Naive B cell (primary cell): ENCODE measurements at places on chromosomes 4 and X. TPM values are rescaled to one million over a fixed set of nuclear protein-coding genes. Genes with fewer than 3 reads are reported as not detected.

- no peak for DNase-seq
These were observed 129.4 kb upstream of the TENM3 start for GRCh38 chr4:182113779-182114178.

DNA sequence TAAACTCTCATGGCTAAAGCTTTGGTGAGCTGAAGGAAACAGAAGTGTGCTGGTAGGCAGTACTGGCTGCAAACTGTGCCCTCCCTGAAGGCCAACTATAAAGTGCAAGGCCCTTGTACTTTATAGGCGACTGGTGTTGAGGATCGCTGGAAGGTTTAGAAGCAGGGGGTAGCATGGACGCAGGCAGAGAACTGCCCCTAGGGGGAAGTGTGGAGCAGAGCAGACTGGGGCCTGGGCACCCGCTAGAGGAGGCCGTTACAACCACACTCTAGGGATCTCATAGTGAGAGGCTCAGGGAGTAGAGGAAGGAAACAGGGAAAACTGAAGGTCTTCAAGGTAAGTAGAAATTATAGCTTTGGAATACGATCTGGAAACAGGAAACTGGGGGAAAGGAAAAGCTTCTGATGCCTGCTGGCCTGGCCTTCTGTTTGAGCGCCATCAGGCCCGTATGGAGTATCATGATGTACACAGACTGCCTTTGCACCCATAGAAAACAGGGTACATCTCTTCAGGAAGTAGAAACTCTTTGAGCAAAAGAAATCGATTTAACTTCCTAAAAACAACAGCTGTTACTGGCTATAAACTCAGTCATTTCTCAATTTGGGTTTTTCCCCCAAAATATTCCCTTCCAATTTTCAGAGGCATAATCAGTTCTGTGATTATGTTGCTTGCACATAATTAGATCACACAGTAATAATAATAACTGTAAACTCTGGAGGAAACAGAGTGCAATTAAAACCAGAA, 23.9 kb upstream of the TMSB4X start:
- peak; percentile 58 for DNase-seq

DNA sequence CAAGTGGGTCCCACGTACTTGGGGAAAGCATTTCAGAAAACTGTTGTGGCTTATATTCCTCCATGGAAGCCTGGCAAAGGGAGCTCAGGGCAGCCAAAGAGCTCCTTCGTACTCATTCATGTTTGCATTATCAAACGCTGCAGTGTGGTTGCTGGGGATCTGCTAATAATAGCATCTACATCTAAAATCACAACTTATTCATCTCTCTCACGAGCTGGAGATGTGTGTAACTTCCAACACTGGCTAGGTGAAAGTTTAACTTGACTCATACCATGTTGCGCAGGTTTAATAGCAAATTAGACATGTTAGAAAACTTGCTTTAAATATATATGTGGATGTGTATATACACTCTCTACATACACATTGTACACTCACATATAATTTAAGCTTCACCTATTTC, 415.1 kb downstream of the AFF2 start:
- DNase-seq: no peak

DNA sequence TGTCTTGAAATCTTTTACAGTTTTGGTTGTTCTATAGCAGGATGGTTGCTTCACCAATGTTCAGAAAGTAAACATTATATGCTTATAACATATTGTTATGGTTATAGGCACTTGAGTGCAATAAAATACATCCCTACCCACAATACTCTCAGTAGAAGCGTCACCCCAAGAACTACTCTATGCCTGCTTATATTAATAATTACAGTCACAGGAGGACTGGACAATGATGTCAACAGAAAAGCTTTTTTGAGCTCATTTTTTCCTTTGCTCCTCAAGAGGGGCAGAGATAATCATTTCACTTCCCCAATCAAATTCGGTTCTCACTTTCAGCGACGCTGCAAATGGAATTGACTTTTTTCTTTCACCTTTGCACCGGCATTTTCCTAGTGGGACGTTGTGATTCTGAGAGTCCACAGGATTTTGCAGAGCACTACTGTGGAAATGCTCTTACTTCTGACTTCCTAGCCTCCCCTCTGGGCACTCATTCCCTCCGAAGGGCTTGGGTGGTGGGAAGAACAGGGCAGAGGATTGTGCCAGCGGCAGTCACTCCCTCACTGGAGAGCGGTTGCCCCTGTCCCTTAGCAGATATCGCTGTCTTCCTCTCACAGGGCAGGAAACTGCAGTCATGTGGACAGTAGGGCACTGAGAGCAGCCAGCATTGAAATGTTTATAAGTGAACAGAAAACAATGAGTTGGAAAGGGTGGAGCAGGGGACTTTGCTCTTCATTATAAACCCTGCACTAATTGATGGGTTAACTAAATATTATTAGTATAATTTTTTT, 24.9 kb upstream of the SGMS2 start:
- no peak for DNase-seq

GRCh38 chrX:10755439-10756334, 135.3 kb upstream of the MID1 start:
- no peak for DNase-seq

DNA sequence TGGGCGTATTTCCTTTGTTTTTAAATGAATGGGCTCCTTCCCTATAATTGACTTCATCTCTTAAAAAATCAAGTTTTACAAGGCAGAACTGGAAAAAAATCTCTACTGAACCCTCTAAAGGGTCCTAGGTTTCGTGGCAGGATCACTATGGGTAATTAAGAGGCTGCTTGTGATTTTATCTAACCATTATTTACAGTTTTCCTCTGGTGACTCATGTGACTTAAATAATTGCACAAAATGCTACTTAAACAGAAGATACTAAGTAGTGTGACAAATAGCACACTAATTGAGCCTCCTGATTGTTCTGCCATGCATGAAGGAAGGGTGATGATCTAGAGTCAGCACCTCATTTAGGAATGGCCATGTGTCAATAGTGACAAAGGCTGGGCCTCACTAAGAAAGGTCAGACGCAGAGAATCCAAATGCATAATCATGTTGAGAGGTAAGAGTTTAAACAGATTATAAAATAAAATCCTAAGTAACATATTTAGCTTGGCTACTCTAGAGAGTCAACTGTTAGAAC, 35.5 kb downstream of the OFD1 start:
- DNase-seq: no peak

- DNase-seq: no peak
These were observed 16.5 kb downstream of the FGFRL1 start for GRCh38 chr4:1027915-1028238.

DNA sequence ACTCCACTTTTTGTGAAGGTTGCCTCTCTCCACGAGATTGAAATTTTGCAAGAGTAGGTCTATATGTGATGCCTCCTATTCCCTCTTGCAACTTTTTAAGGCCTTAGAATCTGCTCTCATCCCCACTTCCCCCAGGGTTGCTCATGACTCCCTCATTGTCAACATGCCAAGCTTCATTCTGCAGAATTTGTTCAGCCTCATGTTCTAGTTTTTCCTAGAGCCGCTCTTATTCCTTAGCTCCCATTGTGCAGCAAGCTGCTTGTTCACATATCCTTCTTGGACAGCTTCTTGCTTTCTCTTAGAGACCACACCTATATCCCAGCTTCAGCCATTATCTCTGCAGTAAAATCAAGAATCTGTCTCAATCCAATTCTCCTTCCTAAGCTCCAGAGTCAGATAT, 82.4 kb downstream of the CNGA2 start:
- DNase-seq: no peak

DNA sequence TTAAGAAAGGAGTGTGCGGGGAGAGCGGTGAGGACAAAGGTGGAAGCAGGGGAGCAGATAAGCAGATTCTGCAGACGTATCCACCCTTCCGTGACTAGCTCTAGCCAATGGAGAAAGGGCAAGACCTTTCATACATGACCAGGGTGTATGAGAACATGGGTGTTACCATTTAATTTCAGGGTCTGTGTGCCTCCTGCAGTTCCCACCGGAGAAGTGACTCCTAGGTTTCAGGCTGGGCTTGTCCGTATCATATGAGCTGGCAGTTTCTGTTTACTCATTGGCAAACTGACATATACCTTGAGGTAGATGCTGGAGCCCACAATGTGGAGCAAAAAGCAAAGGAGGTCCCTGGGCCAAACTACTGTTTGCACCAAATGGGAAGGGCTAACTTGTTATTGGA, 6.8 kb downstream of the RBM47 start:
- no peak for DNase-seq

GRCh38 chr4:8392591-8393190, 47.8 kb downstream of the ACOX3 start:
- no peak for DNase-seq

GRCh38 chr4:169054879-169055278, 44.8 kb upstream of the CBR4 start:
- DNase-seq: no peak

- peak; percentile 45 for DNase-seq
These were observed 5.7 kb upstream of the ZBTB33 start for GRCh38 chrX:120244735-120245498.

DNA sequence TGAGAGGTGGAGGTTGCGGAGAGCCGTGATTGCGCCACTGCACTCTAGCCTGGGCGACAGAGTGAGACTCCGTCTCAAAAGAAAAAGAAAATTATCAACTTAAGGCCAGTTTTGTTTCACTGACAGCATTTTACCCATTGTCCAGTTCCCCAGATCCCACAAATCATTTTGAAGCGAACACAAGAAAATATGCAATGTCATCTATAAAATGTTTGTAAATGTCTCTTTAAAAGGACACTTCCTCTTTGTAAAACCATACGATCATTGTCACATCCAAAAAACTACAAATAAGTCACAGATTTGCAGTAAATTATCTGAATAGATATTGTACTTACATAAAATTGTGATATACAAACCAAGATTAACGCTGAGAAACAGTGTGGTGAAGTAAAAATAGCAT, 147.6 kb downstream of the ATRX start:
- no peak for DNase-seq

- DNase-seq: no peak
These were observed 47.4 kb upstream of the ZNF518B start for GRCh38 chr4:10504570-10505179.

DNA sequence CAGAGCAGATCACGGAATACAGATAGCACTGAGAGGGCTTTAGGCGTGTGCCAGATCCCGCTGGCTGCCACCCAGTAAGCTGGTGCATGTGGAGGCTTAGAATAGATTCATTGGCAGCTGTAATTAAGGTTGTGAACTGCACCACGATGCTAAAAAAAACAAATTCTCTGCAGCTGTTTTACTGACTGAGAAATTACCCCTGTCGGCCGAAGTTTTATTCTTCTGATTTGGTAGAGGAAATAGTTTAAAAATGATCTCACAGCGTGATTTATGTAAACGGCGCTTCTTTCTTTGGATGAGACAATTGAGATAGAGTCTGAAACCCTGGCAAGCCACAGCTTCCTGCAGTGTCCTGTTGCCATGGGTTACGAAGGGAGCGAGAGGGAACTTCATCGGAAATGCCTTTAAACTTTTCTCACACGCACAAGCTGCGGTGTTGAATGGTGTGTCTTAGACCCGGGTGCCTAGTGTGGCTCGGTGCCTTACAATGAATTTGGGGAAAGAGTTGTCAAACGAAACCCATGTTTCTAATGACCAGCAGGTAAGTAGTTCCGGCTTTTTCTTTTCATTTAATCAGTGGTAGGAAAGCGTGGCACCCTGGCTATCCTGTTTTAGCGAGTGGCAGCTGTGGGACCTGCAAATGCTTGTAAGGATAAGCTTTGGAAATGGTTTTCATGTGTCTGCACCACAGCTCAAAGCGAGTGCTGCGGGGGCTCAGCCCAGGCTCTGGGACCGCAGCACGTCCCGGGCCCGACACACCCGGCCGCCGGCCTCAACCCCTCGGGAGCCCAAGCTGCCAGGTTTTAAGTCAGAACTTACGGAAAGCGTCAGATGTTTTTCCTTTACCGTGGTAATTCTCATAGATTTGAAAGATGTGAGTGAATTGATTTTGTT, 71.7 kb upstream of the HGFAC start:
- DNase-seq: no peak

GRCh38 chr4:1773754-1774153, 19.3 kb upstream of the FGFR3 start:
- no peak for DNase-seq

DNA sequence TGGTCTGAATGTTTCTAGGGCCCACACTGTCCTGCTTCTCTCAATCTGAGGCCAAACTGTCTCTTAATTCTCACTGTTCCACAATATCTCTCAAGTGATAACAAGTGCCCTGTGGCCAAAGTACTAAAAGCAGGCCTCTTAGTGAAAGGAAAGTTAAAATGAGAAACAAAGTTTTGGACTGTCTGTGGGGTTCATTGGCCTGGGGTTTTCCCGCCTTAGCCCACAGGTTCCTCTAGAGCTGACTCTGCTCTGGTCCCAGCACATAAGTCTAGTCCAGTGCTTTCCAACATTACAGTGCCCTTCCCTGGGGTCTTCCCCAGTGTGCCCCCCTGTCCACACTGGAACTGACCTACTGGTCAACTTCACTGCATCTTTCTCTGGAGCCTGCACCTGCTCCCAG, 6.3 kb downstream of the MAGEB1 start:
- DNase-seq: no peak

GRCh38 chr4:173398220-173398619, 696 bp downstream of the SCRG1 start:
- no peak for DNase-seq

DNA sequence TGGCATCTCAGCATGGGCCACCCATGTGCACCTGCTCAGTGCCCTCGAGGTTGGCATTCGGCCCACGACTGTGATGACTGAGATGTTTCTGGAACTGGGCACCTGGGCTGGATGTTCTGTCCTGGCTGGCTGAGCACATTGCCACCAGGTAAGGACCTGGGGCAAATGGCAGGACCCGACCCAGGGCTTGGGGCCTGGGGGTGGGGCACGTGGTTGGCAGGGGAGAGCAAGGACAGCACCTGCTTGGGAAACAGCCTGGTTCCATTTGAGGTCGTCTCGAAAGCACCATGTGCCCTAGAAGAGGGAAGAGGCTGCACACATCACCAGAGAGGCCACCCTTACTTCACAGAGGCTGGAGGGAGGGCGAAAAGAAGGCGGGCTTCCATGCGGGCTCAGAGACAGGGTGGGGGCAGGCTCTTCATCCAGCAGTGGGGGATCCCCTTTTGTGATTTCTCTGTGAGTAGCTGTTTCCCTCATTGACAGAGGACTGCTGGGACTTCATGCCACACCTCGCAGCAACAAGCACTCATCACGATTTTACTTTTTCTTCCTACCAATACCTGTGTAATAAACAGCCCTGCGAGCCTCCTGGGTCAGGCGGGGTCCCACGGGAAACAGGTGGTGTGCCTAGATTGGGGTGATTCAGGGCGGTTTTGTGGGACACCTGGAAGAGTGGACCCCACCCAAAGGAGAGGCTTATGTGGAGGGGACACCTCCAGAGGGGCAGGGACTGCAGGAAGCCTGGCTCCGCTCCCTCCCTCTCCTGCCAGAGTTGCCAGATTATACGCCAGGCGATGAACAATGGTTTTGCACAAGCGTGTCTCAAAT, 12.0 kb downstream of the TMEM187 start:
- peak; percentile 61 for DNase-seq

ATP1B4 gene
- not detected for polyA plus RNA-seq

INTU gene
- polyA plus RNA-seq: not detected

UNC5C gene
- not detected for polyA plus RNA-seq

MGAT4D gene
- not detected for polyA plus RNA-seq

ZNF718 gene
- 7.1 TPM for polyA plus RNA-seq

FAM53A gene
- 1.5 TPM for polyA plus RNA-seq

SOWAHB gene
- not detected for polyA plus RNA-seq

CSN1S1 gene
- not detected for polyA plus RNA-seq

RS1 gene
- polyA plus RNA-seq: not detected

CDKL2 gene
- not detected for polyA plus RNA-seq

GPR78 gene
- not detected for polyA plus RNA-seq

ATP5ME gene
- polyA plus RNA-seq: 320 TPM

SLC10A4 gene
- 0.16 TPM for polyA plus RNA-seq
